ENCODE measurements at places on chromosomes 11 and 22.
A peak's percentile ranks its signal among the peaks of the same experiment; 100 is the strongest.

DNA sequence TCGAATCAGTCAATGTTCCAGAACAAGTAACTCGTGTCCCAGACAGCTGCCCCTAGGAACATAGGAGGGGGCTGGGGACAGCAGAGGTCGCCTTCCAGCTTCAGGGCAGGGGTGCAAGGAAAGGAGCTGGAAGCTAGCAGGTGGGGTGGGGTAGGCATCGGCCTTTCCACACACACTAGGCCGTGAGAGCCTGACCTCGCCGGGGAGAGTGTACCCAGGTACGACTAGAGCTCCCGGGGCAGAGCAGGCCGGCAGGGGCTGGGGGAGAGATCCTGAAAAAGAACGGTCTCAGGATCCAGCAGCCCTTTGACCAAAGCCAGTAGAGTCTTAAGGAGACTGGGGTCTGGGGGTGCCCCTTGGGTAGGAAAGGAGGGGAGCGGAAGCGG, 1127.5 kb downstream of the BRD1 start:
- no peaks in the 10 kb centered on the region for H3K36me3 ChIP-seq
- H3K4me3 ChIP-seq: no peak overlapping the region
- H3K4me1 ChIP-seq: no peaks in the 10 kb centered on the region
- no peak overlapping the region for H3K27ac ChIP-seq
- no peaks in the 10 kb centered on the region for H3K27me3 ChIP-seq

DNA sequence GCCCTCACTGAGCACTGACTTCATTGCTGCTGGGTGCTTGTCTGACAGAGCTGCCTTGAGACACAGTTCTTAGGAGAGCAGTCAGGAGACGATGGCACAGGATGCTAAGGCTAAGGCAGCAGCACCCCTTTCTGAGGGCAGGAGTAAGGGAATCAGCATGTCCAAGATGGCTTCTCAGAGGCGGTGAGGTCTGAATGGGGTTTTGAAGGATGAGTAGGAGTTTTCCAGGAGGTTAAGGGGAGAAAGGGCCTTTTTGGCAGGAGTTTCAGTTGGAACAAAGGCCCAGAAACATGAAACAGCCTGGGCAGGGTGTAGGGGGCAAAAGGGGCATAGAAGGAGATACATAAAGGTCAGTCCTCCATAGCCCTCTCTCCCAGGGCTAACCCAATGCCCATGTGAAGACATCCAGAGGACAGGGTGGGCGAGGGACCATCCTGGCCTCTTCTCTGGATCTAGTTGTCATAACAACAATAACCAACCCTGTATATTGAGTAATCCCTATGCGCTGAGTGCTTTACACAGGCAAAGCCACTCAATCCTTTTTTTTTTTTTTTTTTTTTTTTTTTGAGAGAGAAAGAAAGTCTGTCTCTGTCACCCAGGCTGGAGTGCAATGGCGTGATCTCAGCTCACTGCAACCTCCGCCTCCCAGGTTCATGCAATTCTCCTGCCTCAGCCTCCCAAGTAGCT, 19.0 kb downstream of the CYTH4 start:
- peak overlapping the region; percentile 51 for H3K27ac ChIP-seq
- H3K4me1 ChIP-seq: no peaks in the 10 kb centered on the region
- no peak overlapping the region for H3K4me3 ChIP-seq
- no peaks in the 10 kb centered on the region for H3K27me3 ChIP-seq
- H3K36me3 ChIP-seq: no peaks in the 10 kb centered on the region

DNA sequence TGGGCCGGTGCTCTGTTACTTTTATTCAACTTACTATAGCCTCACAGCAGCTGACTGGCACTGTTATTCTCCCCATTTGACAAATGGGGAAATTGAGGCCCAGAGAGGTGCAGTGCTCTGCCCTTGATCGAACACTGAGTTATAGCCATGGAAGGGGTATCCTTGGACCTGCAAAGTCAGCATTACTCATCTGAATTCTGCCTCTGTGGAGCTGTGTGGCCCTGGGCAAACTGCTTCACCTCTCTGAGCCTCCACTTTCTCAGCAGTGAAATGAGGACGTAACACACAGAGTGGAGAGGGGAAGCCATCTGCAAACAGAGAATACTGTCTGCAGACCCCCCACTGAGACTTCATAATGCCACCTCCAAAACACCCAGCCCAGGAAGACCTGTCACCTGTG, 25.3 kb downstream of the TPST2 start:
- no peak overlapping the region for H3K4me3 ChIP-seq
- peaks cover 5% of the 10 kb centered on the region for H3K4me1 ChIP-seq
- DNase-seq: no peak

DNA sequence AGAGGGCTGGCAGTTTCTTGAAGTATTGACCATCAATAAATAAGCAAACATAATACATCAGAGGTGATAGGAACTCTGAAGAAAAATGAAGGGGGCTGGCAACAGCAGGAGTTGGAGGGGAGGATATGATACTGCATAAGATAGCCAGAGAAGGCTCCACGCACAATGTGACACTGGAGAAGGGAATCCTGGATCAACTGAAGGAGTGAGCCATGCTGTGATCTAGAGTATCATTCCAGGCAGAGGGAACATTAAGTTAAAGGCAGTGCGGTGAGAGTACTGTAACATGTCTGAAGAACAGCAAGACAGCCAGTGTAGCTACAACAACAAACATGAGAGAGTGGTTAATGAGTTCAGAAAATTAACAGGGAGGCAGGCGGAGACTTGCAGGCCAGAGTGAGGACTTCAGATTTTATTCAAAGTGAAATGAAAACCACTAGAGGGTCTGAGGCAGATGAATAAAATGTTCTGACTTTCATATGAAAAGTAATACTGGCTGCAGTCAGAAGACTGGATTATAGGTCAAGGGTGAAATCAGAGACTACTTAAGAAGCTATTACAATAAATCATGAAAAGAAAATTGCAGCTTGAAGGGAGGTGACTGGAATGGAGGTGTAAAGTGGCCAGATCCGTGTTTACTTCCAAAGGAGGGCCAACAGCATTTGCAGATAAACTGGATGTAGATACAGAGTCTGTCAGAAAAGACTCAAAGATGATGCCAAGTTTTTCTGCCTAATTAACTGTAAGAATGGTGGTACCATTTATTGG, 49.4 kb downstream of the RRAS2 start:
- no peak overlapping the region for H3K27ac ChIP-seq
- peaks cover 45% of the 10 kb centered on the region for H3K4me1 ChIP-seq
- DNase-seq: no peak
- H3K36me3 ChIP-seq: no peaks in the 10 kb centered on the region

DNA sequence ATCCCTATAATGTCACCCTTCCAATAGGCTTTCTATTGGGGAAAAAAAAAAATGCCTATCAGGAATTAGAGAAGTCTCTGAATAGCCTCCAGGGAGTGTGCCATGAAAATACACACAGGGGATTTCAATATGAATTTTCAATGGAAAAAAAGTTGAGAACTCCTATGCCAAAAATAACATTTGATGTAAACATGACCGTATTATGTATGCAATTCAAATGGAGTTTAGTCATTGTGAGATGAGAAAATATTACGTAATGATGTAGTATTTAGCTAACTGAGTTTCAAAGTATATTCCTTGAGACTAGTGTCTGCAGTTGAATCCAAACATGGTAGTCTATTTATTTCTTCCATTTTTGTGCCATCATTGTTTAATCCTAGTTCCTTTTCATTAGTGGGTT, 182.3 kb downstream of the BLID start:
- H3K4me1 ChIP-seq: peaks cover 8% of the 10 kb centered on the region

- no peaks in the 10 kb centered on the region for H3K4me1 ChIP-seq
- no peak for DNase-seq
- H3K36me3 ChIP-seq: no peaks in the 10 kb centered on the region
- no peaks in the 10 kb centered on the region for H3K27me3 ChIP-seq
- no peak overlapping the region for H3K27ac ChIP-seq
Observed at GRCh38 chr11:12629601-12630313, 44.5 kb upstream of the TEAD1 start.

Data from esophagus squamous epithelium (tissue), 5 donors.